Progenitor cell of endocrine pancreas (in vitro differentiated cells): ENCODE measurements at places on chromosomes 3 and 15. TPM values are rescaled to one million over a fixed set of nuclear protein-coding genes. Genes with fewer than 3 reads are reported as not detected.

Gene ZIC1
- total RNA-seq, result 0.40 and 0.77 TPM in 2 replicates

Gene KCTD6
- 14.8 TPM in 2 replicates for total RNA-seq

Gene GABRA5
- 0.10 TPM in 1 of 2 replicates, not detected in the other for total RNA-seq

Gene CYP19A1
- not detected in 2 replicates for total RNA-seq

Gene C15orf62
- total RNA-seq, result 1.8 and 1.9 TPM in 2 replicates

Gene SIAH2
- total RNA-seq, result 14.4 and 17.9 TPM in 2 replicates

Gene SLC28A2
- 1.2 and 1.7 TPM in 2 replicates for total RNA-seq

Gene CHRFAM7A
- total RNA-seq, result 0.96 and 1.1 TPM in 2 replicates

Gene GOLGA6L4
- 10.0 and 11.7 TPM in 2 replicates for total RNA-seq

Gene MAP1A
- total RNA-seq, result 4.7 and 5.2 TPM in 2 replicates

Gene PLS1
- total RNA-seq, result 15.7 and 16.0 TPM in 2 replicates

Gene TBC1D23
- total RNA-seq, result 44.6 and 48.8 TPM in 2 replicates

Gene CORO2B
- 1.5 and 2.0 TPM in 2 replicates for total RNA-seq

Gene CSPG5
- total RNA-seq, result 1.7 and 2.5 TPM in 2 replicates

Gene OR4F6
- total RNA-seq, result not detected in 2 replicates

Gene SLC22A14
- 0.18 and 0.72 TPM in 2 replicates for total RNA-seq

Gene SLC2A2
- 1.5 TPM in 2 replicates for total RNA-seq

Gene ARHGEF26
- total RNA-seq, result 10.0 and 10.8 TPM in 2 replicates

Gene CCR5
- not detected in 2 replicates for total RNA-seq

Gene GABRR3
- total RNA-seq, result not detected in 2 replicates

Gene C2CD4B
- total RNA-seq, result 0.53 and 0.69 TPM in 2 replicates

Gene ACKR4
- total RNA-seq, result not detected in 2 replicates

Gene ECE2
- not detected in 2 replicates for total RNA-seq

Gene CCR3
- total RNA-seq, result not detected in 2 replicates

Gene FBN1
- 3.3 and 3.9 TPM in 2 replicates for total RNA-seq

Gene ILDR1
- 5.0 and 5.4 TPM in 2 replicates for total RNA-seq

Gene GOLGA8H
- 0.27 and 0.34 TPM in 2 replicates for total RNA-seq

Gene PPM1L
- 29.8 and 30.1 TPM in 2 replicates for total RNA-seq

Gene MITF
- 15.7 and 19.4 TPM in 2 replicates for total RNA-seq

Gene TTLL13
- total RNA-seq, result 0.69 TPM in 1 of 2 replicates, not detected in the other

Gene CADPS
- 145 and 149 TPM in 2 replicates for total RNA-seq

Gene GPR62
- total RNA-seq, result 0.12 TPM in 1 of 2 replicates, not detected in the other

Gene PLSCR4
- total RNA-seq, result 9.2 and 10.2 TPM in 2 replicates

Gene HACD3
- total RNA-seq, result 152 and 156 TPM in 2 replicates

Gene GPR149
- not detected in 2 replicates for total RNA-seq

Gene FGD5
- total RNA-seq, result 0.09 and 0.17 TPM in 2 replicates

Gene CLRN1
- not detected in 2 replicates for total RNA-seq

Gene ONECUT1
- total RNA-seq, result 304 and 341 TPM in 2 replicates

Gene POTEB2
- not detected in 2 replicates for total RNA-seq

Gene LINGO1
- 35.1 and 41.3 TPM in 2 replicates for total RNA-seq

Gene DOCK3
- total RNA-seq, result 10.0 and 10.6 TPM in 2 replicates

Gene CASR
- 2.3 and 2.5 TPM in 2 replicates for total RNA-seq

Gene IGDCC3
- 125 and 138 TPM in 2 replicates for total RNA-seq

Gene CDHR4
- not detected in 2 replicates for total RNA-seq

Gene HHLA2
- total RNA-seq, result not detected in 2 replicates

Gene IQCF5
- total RNA-seq, result not detected in 2 replicates

Gene RNF123
- total RNA-seq, result 52.2 and 54.4 TPM in 2 replicates
